ENCODE measurements at places on chromosomes 3 and 15.
A peak's percentile ranks its signal among the peaks of the same experiment; 100 is the strongest.

- H3K36me3 ChIP-seq, result peaks cover 60% of the 10 kb centered on the region
- peak overlapping the region; percentile 91 for H3K27ac ChIP-seq
- H3K4me1 ChIP-seq, result peaks cover 48% of the 10 kb centered on the region
- peak overlapping the region; percentile 87 for H3K4me3 ChIP-seq
- DNase-seq, result no peak
Observed at GRCh38 chr3:18422972-18423371, 2.2 kb downstream of the SATB1 start.

GRCh38 chr3:138051947-138052802 lies 42.2 kb downstream of the CLDN18 start:
- no peaks in the 10 kb centered on the region for H3K4me1 ChIP-seq
- DNase-seq, result no peak
- peaks cover 23% of the 10 kb centered on the region for H3K27me3 ChIP-seq
- H3K36me3 ChIP-seq, result no peaks in the 10 kb centered on the region
- H3K4me3 ChIP-seq, result no peak overlapping the region

DNA sequence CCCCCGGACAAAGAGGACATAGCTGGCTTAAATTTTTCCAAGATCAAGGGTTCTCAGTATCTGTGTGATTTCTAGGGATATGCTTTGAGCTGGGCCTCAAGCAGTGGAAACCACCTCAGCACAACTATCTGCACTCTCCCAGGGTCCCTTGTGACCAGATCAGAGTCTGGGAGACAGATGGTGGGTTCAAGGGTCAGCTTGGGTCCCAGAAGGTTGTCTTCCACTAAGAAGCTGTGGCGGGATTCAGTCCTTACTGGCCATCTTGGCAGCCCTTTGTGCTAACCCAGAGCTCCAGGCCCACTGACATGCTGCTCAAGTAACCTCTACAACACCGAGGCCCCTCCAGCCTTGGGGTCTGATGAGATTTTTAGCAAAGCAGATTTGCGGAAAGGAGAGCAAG lies 2.7 kb downstream of the INSYN1 start:
- peaks cover 47% of the 10 kb centered on the region for H3K27me3 ChIP-seq
- DNase-seq, result no peak
- no peak overlapping the region for H3K4me3 ChIP-seq
- H3K27ac ChIP-seq, result no peak overlapping the region
- H3K36me3 ChIP-seq, result no peaks in the 10 kb centered on the region
- peaks cover 2% of the 10 kb centered on the region for H3K4me1 ChIP-seq

DNA sequence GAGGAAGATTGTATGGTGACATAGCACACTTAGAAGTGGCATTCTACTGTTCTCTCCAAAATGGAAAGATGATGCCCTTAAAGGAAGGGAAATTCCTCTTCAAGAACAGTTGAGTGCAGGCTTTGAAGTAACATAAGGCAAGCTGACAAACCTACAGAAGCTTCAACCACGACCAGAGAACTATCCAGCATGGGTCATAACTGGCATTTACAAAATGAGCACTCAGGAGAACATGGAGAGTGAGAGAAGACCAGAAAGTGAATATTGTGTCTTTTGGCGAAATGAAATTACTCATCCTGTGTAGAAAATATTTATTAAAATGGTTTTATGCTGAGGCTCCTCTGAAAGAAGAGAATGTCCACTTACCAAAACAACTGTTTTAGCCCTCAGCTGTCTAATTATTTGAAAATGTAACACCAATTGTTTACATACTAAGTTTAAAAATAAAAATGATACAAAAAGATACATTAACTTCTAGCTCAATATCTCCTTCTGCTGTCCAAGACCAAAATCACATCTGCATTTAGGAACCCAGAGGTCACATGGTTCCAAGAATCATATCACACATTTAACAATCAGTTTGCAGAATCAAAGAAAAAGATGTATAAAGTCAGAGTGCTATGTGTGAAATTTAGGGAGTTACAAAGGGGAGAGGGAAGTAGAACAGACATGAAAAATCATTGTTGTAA lies 216.9 kb downstream of the ATP8B4 start:
- no peaks in the 10 kb centered on the region for H3K4me1 ChIP-seq
- DNase-seq, result no peak
- H3K4me3 ChIP-seq, result no peak overlapping the region
- H3K27me3 ChIP-seq, result peaks cover 8% of the 10 kb centered on the region

DNA sequence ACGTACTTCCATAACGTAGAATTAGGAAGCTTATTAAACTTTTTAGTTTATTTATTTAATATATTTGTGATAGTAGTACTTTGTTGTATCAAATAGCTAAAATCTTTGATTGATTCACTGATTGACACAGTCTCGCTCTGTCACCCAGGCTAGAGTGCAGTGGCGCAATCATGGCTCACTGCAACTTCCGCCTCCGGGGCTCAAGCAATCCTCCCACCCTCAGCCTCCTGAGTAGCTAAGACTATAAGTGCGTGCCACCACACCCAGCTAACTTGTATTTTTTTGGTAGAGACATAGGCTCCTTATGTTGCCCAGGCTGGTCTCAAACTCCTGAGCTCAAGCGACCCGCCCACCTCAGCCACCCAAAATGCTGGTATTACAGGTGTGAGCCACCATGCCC lies 5.7 kb downstream of the APH1B start:
- no peak for DNase-seq
- no peaks in the 10 kb centered on the region for H3K27me3 ChIP-seq
- no peak overlapping the region for H3K27ac ChIP-seq
- H3K36me3 ChIP-seq, result peaks cover 11% of the 10 kb centered on the region

- no peak overlapping the region for H3K4me3 ChIP-seq
- no peak for DNase-seq
- H3K36me3 ChIP-seq, result no peaks in the 10 kb centered on the region
Observed at GRCh38 chr3:126480206-126480605, 4.5 kb upstream of the ZXDC start.

DNA sequence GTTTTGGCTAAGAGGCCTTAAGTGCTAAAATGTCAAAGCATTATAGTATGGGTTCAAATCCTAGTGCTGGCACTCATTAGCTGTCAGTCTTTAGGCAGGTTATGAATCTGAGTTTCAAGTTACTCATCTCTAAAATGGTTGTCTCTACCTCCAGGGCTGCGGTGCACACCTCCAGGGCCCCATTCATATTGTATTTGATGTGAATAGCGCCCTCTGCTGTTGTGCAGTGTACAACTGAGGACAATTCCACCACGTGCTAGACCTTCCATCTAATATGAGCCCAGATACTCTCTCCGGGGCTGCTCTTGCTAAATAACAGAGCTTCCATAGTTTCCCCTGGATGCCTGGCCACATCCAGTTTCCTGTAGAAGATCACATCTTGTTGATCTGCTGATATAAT lies 54.3 kb downstream of the OXNAD1 start:
- peaks cover 71% of the 10 kb centered on the region for H3K4me1 ChIP-seq
- peak overlapping the region; percentile 83 for H3K27ac ChIP-seq
- H3K36me3 ChIP-seq, result peaks cover 49% of the 10 kb centered on the region

Measured in activated naive CD8-positive, alpha-beta T cell treated with anti-CD3 and anti-CD28 coated beads, Interleukin-2, amount 10 ng/mL, durations not matched to agents 7 days and 5 days (primary cell).